ENCODE measurements at places on chromosomes 3 and 15. TPM values are rescaled to one million over a fixed set of nuclear protein-coding genes. Genes with fewer than 3 reads are reported as not detected.

DNA sequence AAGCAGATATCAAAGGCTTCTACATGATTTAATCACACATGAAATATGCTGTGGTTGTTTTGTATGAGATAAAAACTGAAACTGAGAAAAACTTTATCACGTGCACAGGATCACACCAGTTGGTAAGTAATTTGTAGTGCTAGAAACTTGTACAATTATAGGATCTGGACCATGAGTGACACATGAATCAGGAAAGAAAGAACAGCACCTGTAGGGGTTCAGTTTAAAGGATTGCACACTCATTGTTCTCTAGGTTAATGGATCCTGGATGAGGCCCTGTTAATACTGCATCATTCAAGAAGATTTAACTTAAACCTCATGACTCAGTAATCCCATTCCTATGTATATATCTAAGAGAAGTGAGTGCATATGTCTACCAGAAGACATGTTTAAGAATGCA lies 87.9 kb downstream of the STT3B start:
- no peak overlapping the region for H3K27ac ChIP-seq
- H3K4me3 ChIP-seq: no peak overlapping the region
- peaks cover 2% of the 10 kb centered on the region for H3K4me1 ChIP-seq
- no peak for DNase-seq
- peaks cover 31% of the 10 kb centered on the region for H3K36me3 ChIP-seq
- H3K27me3 ChIP-seq: no peaks in the 10 kb centered on the region

- no peak for DNase-seq
- H3K27ac ChIP-seq: no peak overlapping the region
- H3K4me3 ChIP-seq: no peak overlapping the region
- no peaks in the 10 kb centered on the region for H3K36me3 ChIP-seq
- no peaks in the 10 kb centered on the region for H3K4me1 ChIP-seq
- H3K27me3 ChIP-seq: no peaks in the 10 kb centered on the region
These were observed 114.0 kb upstream of the POU1F1 start for GRCh38 chr3:87390353-87390752.

PLSCR5 gene
- total RNA-seq: 3.0 TPM

PP2D1 gene
- total RNA-seq: not detected

DNA sequence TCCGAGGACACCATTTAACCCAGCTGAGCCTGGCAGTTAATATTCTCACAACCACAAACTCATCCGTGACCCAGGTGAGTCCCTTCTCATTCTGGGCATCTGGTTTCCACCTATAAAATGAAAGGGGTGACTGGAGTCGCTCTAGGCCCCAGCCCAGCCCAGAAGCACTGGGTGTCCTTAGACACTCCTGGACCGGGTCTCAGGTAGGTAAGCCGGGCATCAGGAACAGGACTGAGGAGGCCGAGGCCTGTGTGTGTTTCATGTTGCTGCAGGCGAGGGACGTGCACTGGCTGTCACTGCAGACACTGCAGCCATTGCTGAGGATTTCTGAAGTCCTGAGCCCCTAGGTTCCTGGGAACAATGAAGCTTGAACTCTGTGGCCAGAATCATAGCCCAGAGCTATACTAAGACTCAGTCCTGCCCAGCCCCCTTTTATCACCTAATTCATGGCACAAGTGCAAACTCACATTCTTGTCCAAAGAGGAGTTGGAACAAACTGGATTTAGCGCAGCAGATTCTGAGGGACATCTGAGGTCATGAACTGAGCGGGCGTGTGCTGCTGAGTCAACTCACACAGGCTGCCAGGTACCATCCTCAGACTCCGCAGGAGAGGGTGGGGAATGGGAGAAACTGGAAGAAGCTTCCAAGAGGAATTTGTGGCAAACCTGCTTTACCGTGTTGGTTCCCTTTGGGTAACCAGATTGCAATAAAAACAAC lies 184.9 kb downstream of the FAM43A start:
- peaks cover 17% of the 10 kb centered on the region for H3K4me1 ChIP-seq
- H3K27me3 ChIP-seq: no peaks in the 10 kb centered on the region
- no peak overlapping the region for H3K4me3 ChIP-seq
- DNase-seq: peak; percentile 49
- H3K27ac ChIP-seq: no peak overlapping the region
- no peaks in the 10 kb centered on the region for H3K36me3 ChIP-seq

RBM5 gene
- 439 TPM for total RNA-seq

IL17RD gene
- total RNA-seq: 110 TPM

GRCh38 chr15:41865490-41866055 lies 26.9 kb downstream of the PLA2G4B start:
- no peaks in the 10 kb centered on the region for H3K36me3 ChIP-seq
- H3K4me3 ChIP-seq: no peak overlapping the region
- H3K27me3 ChIP-seq: no peaks in the 10 kb centered on the region

- no peaks in the 10 kb centered on the region for H3K4me1 ChIP-seq
- DNase-seq: no peak
- H3K27me3 ChIP-seq: no peaks in the 10 kb centered on the region
These were observed 7.3 kb downstream of the FAM98B start for GRCh38 chr15:38461066-38461833.

DNA sequence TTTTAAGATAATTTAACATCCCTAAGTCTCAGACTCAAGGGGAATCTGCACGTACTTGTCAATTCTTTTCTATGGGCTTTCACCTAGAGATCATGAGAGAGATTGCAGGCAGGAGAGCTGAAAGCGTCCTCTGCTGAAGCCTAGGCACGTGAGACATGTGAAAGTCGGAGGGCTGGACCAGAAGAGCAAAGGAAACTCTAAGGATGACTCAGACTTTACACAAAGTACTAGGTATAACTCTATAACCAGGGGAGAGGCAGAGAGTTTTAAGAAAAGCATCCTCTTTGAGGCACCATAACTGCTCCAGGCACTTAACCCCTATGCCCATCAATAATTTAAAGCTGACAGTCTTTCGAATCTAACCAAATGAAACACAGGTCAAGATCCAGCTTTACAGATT lies 436.6 kb downstream of the VGLL3 start:
- no peaks in the 10 kb centered on the region for H3K4me1 ChIP-seq
- H3K36me3 ChIP-seq: no peaks in the 10 kb centered on the region
- no peak overlapping the region for H3K27ac ChIP-seq
- no peaks in the 10 kb centered on the region for H3K27me3 ChIP-seq
- no peak for DNase-seq
- no peak overlapping the region for H3K4me3 ChIP-seq

- H3K27me3 ChIP-seq: no peaks in the 10 kb centered on the region
- H3K36me3 ChIP-seq: no peaks in the 10 kb centered on the region
- peak overlapping the region; percentile 98 for H3K4me3 ChIP-seq
These were observed 2.0 kb downstream of the FSTL1 start for GRCh38 chr3:120448756-120449155.

SAXO2 gene
- total RNA-seq: 9.3 TPM

CCR2 gene
- not detected for total RNA-seq

SLC35G2 gene
- total RNA-seq: 0.27 TPM

GUCA1C gene
- total RNA-seq: not detected

DNA sequence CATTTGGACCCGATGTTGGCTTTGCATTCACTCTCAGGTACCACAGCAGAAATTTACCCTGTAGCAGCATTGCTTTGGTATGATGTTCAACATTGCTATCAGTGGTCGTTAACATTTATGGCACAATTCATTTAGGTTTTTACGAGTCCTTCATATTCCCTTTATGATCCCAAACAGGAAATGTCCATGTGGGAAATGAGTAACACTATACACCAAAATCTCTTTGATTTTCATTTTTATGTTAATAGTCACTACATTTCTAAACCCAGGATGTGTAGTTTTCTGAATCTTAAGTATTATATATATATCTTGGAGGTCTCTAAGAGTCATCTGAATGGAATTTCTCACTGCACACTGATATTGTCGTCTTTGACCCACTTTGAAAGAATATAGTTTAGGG lies 78.5 kb upstream of the RBMS3 start:
- no peaks in the 10 kb centered on the region for H3K36me3 ChIP-seq
- H3K27me3 ChIP-seq: no peaks in the 10 kb centered on the region
- H3K4me1 ChIP-seq: no peaks in the 10 kb centered on the region

ETV5 gene
- 16.3 TPM for total RNA-seq

DNA sequence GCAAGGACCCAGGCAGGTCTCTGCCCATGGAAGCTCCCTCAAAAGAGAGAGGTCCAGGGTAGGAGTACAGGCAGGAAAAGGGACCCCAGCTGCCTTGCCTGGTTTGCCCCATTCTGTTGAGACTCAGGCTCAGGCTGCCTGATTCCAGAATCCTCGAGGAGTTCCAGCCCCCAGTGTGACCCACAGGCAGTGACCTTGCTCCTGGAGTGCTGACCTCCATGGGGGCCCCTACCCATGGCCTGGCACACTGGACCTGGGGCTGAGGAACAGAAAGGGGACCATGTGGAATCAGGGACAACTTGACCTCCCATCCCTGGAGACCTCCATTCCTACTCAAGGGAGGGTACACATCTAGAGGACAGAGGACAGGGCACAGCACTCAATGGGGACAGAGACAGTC lies 3.4 kb upstream of the SEMA3B start:
- peak overlapping the region; percentile 98 for H3K27ac ChIP-seq
- H3K4me1 ChIP-seq: peaks cover 49% of the 10 kb centered on the region
- no peaks in the 10 kb centered on the region for H3K36me3 ChIP-seq
- no peak overlapping the region for H3K4me3 ChIP-seq
- no peaks in the 10 kb centered on the region for H3K27me3 ChIP-seq
- DNase-seq: no peak

LNP1 gene
- 23.1 TPM for total RNA-seq

GRCh38 chr15:64501396-64501715 lies 41.0 kb downstream of the ZNF609 start:
- no peak overlapping the region for H3K4me3 ChIP-seq
- no peaks in the 10 kb centered on the region for H3K27me3 ChIP-seq
- H3K27ac ChIP-seq: peak overlapping the region; percentile 47
- no peaks in the 10 kb centered on the region for H3K36me3 ChIP-seq
- DNase-seq: no peak

GRCh38 chr15:31268108-31268501 lies 58.5 kb upstream of the KLF13 start:
- no peaks in the 10 kb centered on the region for H3K27me3 ChIP-seq
- H3K27ac ChIP-seq: no peak overlapping the region
- H3K4me3 ChIP-seq: no peak overlapping the region
- DNase-seq: no peak
- H3K36me3 ChIP-seq: no peaks in the 10 kb centered on the region
- peaks cover 32% of the 10 kb centered on the region for H3K4me1 ChIP-seq

- peaks cover 31% of the 10 kb centered on the region for H3K4me1 ChIP-seq
- no peak for DNase-seq
- no peak overlapping the region for H3K4me3 ChIP-seq
- peak overlapping the region; percentile 46 for H3K27ac ChIP-seq
- H3K27me3 ChIP-seq: no peaks in the 10 kb centered on the region
These were observed 692.8 kb downstream of the AGBL1 start for GRCh38 chr15:86772369-86773059.

DNA sequence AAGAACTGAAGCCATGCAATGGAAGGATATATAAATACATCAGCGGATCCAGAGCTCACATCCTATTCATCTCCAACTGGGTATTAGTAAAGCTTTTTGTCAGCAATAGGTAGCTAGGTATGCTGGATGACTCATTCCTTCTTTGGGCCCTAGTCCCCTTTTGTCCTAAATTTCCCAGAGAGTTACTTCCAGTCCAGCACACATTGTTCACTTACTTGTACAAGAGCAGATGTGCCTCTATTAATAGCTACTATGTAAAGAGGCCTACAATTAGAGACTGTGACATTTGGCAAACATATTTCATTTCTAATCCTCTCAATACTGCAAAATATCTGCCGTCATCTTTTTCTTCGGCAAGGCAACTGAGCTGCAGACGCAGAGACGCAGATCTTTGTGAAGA lies 1.7 kb upstream of the SLC4A7 start:
- H3K27me3 ChIP-seq: no peaks in the 10 kb centered on the region
- H3K4me1 ChIP-seq: peaks cover 3% of the 10 kb centered on the region
- H3K27ac ChIP-seq: no peak overlapping the region
- DNase-seq: no peak

RLBP1 gene
- total RNA-seq: not detected

SELENOK gene
- 77.8 TPM for total RNA-seq

- no peaks in the 10 kb centered on the region for H3K27me3 ChIP-seq
- DNase-seq: no peak
- no peak overlapping the region for H3K27ac ChIP-seq
- H3K36me3 ChIP-seq: no peaks in the 10 kb centered on the region
These were observed 90.8 kb upstream of the CMC1 start for GRCh38 chr3:28150465-28151206.

DNA sequence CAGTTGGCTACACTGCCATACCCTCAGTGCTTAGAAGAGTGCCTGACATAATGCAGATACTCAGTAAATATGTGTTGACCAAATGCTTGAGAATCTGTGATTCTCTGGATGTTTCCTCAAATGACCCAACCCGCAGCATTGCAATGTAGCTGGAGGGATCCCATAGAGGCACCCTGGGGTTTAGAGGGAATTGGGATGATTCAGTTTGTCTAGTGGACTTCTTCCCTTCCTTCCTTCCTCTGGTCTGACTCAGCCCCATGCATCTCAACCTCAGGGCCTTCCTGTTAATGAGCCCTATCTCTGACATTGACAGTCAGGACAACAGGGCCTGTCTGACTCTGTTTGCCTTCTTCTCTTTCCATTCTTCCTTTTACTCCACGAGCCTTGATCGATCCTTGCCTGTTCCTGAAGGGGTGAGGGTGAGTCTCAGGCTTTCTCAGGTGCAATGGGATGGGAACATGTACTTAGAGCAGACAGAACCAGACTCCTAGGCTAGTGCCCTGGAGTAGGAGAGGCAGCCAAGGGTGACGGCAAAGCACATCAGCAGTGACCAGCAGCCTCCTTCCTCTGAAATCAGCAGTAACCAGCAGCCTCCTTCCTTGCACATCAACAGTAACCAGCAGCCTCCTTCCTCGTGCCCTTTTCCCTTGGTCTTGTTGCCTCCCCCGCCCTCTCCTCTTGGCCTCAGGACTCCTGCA lies 78.2 kb downstream of the DGKG start:
- H3K27ac ChIP-seq: no peak overlapping the region
- H3K36me3 ChIP-seq: no peaks in the 10 kb centered on the region
- peaks cover 4% of the 10 kb centered on the region for H3K4me1 ChIP-seq
- no peaks in the 10 kb centered on the region for H3K27me3 ChIP-seq

DNA sequence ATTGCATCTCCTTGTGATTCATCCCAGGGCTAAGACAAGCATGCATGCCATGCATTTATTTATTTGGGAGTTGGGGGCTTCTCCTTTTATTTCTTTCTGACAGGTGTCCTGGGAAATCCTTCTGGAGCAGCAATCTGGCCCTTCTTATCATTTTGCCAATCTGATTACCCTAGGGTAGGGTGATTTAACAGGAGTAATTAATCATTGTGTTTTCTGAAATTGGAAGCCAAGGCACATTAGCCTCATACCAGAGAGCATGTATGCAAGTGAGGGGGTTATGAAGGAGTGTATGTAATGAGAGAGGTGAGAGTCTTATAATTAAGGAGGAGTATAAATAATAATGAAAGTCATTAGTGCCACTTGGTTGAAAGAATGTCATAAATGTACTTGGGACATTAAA lies 37.4 kb upstream of the ARPP21 start:
- no peaks in the 10 kb centered on the region for H3K36me3 ChIP-seq
- no peak overlapping the region for H3K27ac ChIP-seq
- no peaks in the 10 kb centered on the region for H3K4me1 ChIP-seq
- H3K4me3 ChIP-seq: no peak overlapping the region
- no peaks in the 10 kb centered on the region for H3K27me3 ChIP-seq
- no peak for DNase-seq

- H3K27ac ChIP-seq: no peak overlapping the region
- peaks cover 21% of the 10 kb centered on the region for H3K4me1 ChIP-seq
- no peak for DNase-seq
- H3K36me3 ChIP-seq: no peaks in the 10 kb centered on the region
- no peaks in the 10 kb centered on the region for H3K27me3 ChIP-seq
These were observed 254.5 kb upstream of the RARB start for GRCh38 chr3:25173606-25174005.
